ENCODE measurements at places on chromosomes 7 and 10.
A peak's percentile ranks its signal among the peaks of the same experiment; 100 is the strongest.

GRCh38 chr10:103469201-103469600 is 9.8 kb downstream of the CALHM3 start:
- DNase-seq = no peak

DNA sequence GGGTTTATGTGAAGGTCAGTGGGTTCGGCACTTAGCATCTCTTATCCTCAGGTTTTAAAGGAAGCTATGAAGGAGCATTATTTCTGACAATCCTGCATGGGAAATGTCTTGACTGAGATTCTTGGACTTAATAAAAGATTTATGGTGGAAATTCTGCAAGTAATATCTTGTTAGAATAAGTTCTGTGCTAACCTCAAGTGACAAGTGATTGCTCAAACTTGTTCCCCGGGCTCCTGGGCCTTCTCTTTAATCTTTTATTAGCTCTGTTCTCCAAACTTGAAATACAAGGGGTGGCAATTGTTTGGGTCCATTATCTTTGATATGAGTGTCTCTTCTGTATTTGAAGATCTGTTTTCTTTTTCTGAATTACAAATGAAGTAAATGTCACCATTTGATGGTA is 140.6 kb upstream of the CTBP2 start:
- DNase-seq = no peak

DNA sequence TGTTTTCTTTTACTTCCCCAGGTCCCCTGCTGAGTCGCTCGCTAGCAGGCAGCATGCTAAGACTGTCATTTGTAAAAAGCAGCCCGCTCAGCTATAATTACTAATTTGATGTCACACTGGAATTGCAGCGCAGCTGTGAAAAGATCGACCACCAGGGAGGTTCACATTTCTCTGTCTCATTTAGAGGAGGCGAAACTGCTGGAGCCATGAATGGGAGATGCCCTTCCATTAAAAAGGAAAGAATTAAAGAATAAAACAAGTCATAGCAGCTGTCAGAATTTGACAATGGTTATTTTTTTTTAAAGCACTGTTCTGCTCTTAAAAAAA is 153.5 kb downstream of the PIP4K2A start:
- peak; percentile 38 for DNase-seq

DNA sequence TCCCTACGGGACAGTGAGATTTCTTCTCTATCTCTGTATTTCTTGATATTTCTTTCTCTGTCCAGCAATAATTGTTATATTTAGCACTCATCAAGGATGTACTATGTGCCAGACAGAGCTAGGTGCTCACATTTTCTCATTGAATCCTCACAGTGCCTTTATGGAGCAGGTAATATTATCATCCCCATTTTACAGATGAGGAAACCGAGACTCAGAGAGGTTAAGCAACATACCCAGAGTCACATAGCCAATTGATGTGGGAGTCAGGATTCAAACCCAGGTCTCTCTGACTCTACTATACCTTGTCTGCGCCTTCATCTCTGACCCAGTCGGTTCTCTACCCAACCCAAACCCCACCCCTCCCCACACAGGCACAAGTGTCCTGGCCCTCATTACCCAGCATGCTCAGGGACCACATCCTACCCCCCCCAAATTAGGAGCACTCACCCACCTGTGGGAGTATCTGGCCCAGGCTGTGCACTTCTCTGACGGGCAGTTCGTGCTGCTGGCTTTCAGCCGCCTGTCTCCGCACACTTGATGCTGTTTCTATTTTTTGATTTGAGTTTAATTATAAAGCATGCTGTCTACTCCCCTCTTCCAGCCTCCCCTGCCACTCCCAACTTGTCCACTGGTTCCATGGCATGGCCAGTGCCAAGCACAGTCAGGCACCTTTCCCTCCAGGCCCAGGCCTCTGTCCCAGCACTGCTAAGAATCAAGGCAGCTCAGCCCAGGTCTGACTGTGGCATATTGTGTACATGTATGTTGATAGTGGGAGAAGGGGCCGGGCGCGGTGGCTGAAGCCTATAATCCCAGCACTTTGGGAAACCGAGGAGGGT is 9.8 kb upstream of the SAMD8 start:
- DNase-seq = no peak

GRCh38 chr7:146216396-146217041 is 99.9 kb downstream of the CNTNAP2 start:
- no peak for DNase-seq

- no peak for DNase-seq
These were observed 12.9 kb downstream of the ATP6V1F start for GRCh38 chr7:128875523-128875948.

DNA sequence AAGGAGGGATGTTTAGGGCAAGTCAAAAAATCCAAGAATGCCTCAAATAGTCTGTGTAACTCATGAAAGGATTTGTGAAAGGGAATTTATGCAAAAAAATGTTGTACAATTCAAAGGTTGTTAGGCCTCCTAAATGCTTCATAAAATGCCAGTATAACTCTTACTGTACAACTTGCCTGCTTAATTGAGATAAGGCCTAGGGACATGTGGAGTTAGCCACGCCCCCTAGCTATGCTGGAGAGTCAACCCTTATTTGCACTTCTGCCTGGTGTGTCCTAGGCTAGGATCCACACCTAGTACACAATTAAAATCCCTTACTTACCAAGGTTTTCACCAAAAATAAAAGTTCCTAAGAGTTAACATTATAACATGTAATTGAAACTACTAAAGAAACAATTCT is 77.2 kb downstream of the ZNF680 start:
- DNase-seq = no peak

- peak; percentile 89 for DNase-seq
These were observed 22.7 kb downstream of the AP5Z1 start for GRCh38 chr7:4797858-4798705.

DNA sequence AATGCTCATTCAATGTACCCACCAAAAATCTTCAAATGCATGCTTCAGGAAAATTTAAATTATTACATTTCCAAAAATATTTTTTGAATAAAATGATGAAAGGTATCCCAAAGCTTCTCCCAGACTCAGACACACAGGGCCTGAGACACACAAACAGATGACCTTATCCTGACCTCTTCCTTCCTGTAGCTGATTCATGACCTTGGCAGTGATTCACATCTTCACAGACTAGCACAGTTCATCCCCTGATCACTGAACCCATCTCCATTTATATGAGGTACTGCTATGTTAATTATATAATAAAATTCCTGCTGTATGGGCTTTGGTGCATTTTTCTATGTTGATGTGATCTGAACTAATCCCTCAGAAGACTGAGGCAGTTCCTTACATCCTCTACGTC is 265.0 kb upstream of the GLI3 start:
- no peak for DNase-seq

- DNase-seq = no peak
These were observed 220.6 kb downstream of the CCDC3 start for GRCh38 chr10:12780634-12781601.

- peak; percentile 72 for DNase-seq
These were observed at the start of gene CDH23 for GRCh38 chr10:71396711-71397295. Gene CDH23 (plus strand): TSS chr10:71396920. CDS start chr10:71439832, 42,912 bp downstream.

DNA sequence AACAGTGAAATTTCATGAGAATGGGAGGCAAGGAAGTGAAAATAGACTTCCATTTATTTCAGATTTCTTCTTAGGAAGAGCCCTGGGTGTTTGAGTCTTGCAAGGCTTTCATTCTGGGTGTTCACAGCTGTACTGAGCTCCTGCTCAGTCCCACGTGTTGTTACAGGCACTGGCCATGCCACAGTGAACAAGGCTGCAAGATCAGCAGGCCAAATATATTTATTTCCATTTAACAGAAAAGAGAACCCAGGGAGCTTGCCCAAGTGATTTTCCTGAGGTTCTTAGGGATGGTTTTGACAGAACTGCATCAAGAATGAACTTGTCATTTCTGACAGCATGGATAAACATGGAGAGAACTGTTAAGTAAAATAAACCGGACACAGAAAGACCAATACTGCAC is 54.5 kb upstream of the CD36 start:
- DNase-seq = no peak

DNA sequence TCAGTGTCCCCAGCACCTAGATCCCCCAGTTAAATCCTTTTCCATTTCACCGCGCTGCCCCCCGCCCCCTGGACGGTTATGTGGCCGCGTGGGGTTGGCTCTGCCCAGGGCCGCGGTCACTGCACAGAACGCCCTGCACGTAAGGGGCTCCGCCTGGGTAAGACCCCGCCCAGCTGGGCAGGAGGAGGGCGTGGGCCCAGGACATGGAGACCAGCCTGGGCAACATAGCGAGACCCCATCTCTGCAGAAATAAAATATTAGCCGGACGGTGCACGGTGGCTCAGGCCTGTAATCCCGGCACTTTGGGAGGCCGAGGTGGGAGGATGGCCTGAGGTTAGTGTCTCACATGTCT is 650 bp upstream of the ZFAND2A start:
- DNase-seq = no peak

DNA sequence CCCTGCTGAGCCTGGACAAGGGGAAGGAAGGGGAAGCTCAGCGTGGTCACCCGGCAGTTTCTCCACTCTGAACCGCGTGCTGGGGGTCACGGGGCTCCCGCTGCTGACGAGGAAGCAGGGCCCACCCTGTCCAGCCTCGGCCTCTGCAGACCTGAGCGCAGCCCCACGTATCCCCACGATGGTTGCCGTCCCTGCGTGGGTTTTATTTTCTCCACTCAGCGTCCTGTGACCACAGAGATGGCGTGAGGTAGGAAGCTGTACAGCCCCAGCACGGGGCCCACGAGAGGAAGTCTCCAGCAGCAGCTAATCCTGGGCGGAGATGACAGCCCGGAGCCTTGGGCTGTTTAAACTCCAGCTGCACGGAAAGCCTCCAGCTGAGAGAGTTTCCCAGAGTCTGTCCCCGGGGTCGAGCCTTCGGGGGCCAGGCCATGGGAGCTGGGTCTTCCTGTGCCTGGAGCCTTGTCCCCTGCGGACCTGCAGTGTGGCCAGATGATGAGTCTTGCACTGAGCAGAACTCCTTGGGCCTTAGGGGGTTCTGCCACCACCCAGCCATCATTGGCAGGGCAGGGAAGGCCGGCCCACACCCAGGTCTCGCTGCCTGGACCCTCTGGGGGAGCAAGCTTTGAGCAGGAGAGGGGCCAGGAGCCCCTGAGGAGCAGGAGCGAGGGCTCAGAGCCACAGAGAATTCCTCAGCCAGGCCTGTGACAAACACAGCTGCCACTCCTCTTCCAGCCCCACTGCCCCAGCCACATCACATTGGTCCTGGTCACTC is 72.8 kb upstream of the FAM20C start:
- no peak for DNase-seq

- DNase-seq = no peak
These were observed 52.0 kb upstream of the STEAP1B start for GRCh38 chr7:22551768-22552513.

DNA sequence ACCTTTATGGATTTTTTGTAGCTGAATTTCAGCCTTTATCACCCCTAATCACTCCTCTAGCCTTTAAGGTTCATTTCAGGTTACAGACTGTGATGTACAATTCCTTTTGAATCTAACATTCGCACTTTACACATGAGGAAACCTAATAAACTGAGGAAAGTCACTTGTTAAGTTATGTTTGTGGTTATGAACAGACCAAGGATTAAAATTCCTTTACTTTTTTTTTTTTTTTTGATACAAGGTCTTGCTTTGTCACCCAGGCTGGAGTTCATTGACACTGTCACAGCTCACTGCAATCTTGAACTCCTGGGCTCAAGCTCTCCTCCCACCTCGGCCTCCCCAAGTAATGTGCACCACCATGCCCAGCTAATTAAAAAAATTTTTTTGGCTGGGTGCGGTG is 3.6 kb downstream of the MCU start:
- DNase-seq = no peak

GRCh38 chr7:86792260-86792659 is 148.6 kb downstream of the GRM3 start:
- no peak for DNase-seq

DNA sequence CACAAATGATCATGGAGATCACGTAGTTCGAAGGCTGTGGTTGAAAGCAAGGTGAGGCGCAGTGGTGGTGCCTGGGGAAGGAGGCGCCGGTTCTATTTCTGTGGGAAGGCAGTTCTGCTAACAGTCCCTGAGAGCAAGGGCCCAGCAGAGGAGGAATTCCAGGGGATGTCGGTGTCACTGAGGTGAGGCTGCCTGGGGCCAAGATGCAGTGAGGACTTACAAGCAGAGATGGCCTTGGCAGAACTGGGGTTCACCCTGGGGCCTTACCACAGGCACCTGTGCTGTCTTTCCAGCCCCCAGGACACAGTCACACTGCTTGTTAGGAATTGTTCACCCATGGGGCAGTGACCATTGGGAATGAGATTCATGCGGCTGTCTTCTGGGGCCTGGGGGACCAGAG is 26.7 kb downstream of the GBX1 start:
- DNase-seq = no peak

DNA sequence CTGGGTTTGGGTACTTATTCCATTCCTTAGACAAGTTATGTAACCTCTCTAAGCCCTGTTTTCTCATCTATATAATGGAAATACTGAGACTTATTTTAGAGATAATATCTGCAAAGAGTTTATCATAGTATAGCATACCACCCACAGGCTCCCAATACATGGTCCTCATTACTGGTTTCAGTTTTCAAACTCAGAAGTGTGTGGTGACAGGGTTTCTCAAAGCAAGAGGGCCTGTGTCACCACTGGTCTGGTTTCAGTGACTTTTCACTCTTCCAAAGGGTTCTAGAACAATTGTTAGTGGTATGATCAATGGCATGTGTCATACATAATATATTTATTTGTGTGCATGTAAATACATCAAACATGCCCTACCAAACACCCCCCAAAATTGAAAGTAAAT is 89.2 kb upstream of the BMPER start:
- DNase-seq = no peak

DNA sequence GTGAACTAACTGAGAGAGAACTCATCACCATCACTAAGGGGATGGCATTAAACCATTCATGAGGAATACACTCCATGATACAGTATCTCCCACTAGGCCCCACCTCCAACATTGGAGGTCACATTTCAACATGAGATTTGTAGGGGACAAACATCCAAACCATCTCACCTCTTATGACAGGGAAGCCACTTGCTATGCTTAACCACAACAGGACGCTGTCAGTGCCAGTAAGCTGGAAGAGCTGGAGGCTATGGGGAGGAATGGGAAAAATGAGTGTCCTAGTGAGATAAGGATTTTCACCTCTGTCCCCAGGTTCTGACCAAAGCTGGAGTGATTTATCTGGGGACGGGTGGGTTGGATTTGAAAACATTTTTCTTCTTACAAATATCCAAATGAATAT is 17.6 kb downstream of the PLCE1 start:
- DNase-seq = no peak

DNA sequence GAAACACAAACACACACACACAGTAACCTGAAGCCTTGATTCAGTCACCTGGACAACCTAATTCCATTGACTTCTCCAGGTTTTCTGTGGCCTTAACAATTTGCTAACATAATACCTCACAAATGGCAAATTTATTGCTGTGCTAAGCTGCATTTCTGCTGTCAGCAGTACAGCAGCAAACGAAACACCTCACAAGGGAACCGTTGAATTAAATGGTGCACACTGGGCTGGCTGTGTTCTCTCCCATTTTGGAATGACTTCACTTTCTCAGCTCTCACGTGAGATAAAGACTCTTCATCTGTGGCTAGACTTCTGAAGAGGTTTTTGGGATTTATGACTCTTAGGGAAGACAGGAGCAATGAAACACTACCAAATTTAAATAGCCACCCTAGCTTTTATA is 152.5 kb downstream of the GPR158 start:
- no peak for DNase-seq

- DNase-seq = no peak
These were observed 53.1 kb upstream of the KMT2E start for GRCh38 chr7:104960741-104961448.

Measured in HEK293T (cell line).